ENCODE measurements at places on chromosomes 13 and 19.

DNA sequence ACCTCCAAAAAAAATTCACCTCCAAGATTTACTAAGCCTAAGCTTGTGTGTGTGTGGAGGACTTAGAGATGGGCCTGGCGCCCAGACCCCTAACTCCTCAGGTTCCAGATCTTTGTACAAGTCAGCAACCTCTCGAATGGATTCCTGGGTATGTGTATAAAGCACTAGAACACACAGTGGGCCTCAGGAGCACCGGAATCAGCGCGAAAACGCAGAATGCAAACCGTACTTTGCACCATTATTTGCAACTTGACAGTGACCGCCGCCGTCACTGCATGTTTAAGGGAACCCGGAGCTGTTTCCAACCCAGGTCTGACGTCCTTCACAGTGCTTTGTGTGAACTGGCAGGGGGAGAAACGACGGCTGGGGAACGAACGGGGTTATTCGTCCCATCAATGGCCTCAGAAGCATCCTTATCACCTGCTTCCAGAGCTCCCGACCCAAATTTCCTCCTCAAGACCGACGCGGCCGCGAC lies 688 bp downstream of the ZNF606 start:
- DNase-seq = no peak

- DNase-seq = no peak
These were observed 30.5 kb upstream of the TPTE2 start for GRCh38 chr13:19591864-19592263.

DNA sequence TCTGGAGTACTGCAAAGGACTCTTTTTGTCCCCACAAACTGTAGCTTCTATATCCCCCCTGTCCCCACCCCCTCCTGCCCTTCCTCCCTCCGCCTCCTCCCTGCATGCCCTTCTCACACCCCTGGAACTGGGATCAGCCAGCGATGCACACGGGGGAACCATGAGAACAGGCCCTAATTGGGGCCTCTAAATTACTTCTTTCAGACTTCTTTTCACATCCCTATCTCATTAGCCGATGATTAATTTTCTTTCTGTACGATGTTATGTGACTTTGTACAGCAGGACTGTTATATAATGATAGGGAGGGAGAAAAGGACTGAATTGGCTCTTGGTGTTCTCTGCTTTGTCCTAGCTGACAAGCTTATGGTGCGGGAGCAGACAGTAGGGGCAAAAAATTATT lies 347.5 kb downstream of the DNAJC15 start:
- DNase-seq = no peak

DNA sequence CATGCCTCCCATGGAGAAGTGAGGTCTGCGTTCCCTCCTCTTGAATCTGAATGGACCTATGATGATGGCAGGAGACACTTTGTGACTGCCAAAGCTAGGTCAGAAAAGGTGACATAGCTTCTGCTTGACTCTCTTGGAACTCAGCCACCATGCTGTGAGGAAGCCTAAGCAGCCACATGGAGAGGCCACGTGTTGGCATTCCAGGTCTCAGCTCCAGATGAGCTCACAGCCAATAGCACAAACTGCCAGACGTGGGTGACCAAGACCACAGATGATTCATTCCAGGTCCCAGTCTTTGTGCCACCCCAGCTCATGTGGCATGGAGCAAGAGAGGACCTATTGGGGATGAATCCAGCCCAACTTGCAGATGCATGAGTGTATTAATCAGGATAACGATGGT lies 8.7 kb upstream of the GGACT start:
- DNase-seq = no peak

GRCh38 chr13:37701306-37701705 lies 102.7 kb upstream of the POSTN start:
- DNase-seq = peak; percentile 9

- DNase-seq = no peak
These were observed 100.3 kb downstream of the ARHGEF7 start for GRCh38 chr13:111215081-111216047.

DNA sequence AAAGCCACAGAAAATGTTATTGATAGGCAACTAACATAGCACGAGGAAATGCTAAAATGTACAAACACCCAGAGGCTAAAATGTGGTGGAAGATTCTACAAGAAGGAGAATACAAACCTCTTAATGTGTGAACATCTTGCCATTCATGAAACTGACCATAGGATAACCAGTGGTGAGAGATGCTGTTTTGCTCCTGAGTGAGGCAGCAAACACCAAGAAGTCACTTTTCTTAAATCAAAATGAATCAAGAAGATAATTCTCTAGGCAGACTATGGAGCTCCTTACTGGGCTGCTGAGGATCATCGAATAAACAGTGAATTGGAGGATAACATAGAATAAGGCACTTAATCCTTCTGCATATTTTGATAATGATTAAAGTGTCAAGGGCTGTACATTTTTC lies 375.4 kb upstream of the SLITRK6 start:
- DNase-seq = no peak

- DNase-seq = no peak
These were observed 182.7 kb upstream of the TSC22D1 start for GRCh38 chr13:44758630-44759383.

DNA sequence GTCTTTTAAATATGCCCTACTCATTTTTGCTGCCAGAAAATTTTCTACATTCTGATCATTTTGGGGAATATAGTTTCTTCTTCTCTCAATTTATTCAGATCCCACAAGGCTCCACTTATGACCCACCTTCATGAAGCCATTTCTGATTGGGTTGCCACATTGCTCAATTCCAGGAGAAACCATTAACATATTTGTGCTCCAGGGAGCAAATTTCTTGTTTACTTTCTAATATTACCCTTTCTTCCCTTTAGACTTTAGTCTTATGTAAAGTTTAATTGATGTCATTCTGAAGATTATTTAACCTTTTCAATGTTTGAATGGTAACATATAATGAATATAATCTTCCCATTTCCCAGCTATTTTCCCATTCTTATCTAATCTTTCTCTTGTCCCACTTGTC lies 331.8 kb downstream of the ITGBL1 start:
- no peak for DNase-seq

DNA sequence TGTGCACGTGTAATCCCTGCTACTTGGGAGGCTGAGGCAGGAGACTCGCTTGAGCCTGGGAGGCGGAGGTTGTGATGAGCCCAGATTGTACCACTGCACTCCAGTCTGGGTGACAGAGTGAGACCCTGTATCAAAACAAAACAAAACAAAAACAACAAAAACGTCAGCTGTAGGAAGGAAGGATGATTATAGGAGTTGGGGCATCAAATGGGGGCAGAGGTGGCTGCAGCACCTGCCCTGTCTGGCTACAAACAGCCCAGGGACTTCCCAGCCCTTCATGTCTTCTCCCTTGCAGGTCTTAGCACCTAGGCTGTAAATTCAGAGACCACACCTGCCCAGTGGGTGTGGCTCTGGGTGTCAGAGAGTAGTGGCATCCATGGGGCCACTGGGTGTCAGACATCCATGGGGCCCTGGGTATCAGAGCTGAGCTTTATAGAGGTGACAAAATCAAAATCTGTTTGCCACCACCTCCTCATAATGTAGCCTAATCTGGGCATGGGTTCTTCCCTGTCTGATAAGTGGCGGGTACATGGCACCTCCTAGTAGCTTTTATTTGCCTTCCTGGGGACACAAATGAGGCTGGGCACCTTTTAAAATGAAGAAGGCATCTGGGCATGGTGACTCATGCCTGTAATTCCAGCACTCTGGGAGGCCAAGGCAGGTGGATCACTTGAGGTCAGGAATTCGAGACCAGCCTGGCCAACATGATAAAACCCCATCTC lies 4.7 kb upstream of the B3GNT3 start:
- DNase-seq = no peak
